ENCODE measurements at places on chromosomes 7 and 10.
A peak's percentile ranks its signal among the peaks of the same experiment; 100 is the strongest.

- no peak for DNase-seq
Observed at GRCh38 chr10:11825796-11826414, 2.7 kb downstream of the PROSER2 start.

GRCh38 chr10:20970044-20970443 is 72.9 kb upstream of the NEBL start:
- no peak for DNase-seq

GRCh38 chr7:43077285-43077684 is 35.2 kb upstream of the HECW1 start:
- no peak for DNase-seq

- no peak for DNase-seq
Observed at GRCh38 chr10:73969224-73969841, 28.6 kb upstream of the VCL start.

- DNase-seq = no peak
Observed at GRCh38 chr7:42972699-42973500, 40.7 kb downstream of the MRPL32 start.

DNA sequence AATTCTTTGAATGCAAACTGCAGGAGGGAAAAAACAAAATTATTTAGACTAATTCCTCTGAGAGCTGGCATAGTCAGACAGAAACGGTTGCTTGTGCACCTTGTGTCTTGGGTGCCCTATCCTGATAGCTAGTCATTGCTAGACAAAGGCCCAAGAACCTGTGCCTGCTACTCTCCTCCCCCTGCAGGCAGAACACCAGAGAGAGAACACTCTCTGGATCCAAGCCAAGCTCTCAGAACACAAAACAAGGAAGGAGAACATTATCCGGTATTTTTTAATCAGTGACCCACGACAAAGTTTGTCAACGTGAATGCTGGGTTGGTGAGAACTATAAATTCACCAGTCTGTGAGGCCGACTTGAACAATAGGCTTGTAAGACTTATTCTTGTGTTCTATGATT is 18.8 kb upstream of the PPP1R9A start:
- peak; percentile 70 for DNase-seq

DNA sequence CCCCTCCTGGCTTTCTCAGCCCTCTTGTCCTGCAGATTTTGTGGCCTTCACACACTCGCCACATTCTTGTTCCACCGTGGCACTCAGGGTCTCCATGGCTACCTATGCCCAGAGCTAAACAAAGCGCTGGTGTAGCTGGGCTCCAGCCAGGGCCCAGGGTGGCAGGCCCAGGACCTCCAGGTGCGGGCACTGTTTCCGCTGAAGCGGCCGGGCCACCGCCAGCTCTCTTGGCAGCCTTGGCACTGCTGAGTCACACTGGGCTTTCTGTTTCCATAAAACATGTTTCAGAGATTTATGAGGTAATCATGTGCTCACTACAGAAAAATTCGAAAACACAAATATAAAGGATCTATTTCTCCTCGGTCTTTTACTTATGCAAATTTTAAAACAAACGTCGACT is 51.3 kb downstream of the AOC1 start:
- peak; percentile 87 for DNase-seq

DNA sequence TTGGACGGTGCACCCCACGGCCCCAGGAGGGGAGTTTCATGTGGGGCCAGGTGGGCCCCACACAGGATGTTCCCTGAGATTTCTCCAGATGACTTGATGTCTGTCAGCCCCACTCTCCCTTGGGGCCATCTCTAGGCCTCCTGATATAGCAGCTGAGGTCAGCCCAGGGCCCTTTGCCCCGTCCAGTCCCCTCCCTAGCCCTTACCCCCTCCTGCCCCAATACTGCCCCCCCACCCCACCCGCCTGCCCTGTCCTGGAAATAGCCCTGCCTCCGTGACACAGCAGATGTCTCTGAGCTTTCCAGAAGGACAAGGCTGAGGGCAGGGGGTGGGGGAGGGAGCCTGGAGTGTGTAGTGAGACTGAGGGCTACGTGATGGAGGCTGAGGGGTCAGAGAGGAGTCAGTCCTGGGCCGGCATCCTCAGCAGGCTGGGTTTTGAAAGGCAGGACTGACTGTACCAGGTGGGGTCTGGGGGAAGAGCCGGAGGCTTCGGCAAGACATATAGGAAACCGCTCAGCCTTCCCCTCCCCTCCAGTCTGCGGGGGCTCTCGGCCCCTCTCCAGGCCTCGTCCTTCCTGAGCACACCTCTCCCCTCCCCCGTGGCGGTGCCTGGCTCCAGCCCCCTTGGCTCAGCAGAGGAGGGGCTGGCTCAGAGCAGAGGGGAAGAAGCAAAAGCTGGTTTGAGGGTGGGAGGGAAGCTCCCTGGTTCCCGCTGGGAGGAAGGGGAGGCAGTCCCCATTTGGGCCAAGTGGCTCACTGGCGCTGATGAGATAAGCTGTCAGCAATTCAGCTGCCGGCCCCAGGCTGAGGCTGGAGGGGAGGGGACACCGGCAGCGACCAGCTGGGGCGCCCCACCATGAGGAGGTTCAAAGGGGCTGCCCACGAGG is 2.0 kb downstream of the FLNC start:
- DNase-seq = no peak

DNA sequence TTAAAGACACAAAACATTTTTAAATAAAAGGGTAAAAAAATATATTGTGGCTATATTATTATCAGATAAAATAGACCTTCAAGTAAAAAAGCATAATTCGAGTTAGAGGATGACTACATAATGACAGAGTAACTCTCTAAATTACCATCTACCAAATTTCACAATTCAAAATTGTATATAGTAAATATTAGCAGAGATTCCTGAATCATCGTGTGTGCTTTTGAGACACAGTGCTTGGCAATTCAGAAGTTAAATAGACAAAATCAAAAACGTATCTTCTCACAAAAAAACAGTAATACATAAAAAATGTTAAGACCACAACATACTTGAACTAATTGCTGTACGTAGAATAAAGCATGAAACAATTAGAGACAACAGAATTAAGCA is 110.4 kb downstream of the AHR start:
- DNase-seq = no peak

DNA sequence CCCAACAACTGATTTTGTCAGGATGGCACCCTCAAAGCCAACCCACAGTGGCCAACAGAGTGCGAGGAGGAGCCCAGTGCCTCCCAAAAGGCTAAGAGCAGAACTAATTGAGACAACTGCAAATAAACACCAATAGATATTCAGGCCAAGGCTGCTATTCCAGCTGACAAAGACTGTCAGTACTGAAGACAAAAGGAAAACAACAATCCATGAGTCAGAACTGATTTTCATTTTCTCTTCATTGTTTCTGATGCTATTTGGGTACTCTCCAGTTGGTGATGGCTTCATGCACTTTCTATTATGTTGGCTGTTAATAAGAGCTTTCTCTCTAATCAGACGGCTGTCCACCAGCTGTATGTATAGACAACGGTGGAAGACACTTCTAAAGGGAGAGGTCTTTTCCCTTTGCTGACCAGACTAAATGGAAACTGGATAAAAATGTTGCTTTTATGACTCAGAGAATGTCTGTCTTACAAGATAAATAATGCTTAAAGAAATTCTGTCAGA is 515.9 kb downstream of the PARD3 start:
- DNase-seq = no peak

DNA sequence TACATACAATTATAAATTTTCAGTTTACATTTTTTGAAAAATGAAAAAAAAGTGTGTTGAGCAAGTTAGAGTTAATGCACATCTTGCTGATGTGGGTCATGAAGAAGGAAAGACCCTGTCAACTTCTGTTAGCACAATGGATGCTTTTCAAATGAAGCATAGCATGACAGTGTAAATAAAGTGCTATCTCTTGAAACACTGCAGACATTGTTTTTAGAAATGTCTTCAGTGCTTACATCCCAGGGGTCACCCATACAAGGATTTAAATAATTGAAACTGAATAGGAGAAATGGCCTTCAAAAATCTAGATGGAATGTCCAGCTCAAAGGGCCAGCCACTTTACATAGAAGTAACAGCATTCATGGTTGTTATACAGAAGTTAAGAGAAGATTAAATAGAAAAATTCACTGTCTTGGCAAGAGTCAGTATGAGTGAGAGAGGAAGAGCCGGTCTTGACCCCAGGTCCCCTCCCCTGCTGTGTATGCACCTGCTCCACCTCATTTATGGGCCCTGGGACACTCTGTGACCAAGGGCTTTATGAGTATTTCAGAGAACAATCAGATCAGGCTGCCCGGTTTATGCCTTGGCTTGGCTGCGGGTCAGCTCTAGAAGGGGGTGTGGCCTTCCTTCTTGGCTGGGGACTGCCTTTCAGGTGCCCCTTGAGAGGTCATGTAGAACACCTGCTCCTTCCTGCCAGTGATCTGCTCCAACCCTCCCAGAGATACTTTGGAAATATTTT is 237.7 kb upstream of the TMEM72 start:
- DNase-seq = peak; percentile 61

DNA sequence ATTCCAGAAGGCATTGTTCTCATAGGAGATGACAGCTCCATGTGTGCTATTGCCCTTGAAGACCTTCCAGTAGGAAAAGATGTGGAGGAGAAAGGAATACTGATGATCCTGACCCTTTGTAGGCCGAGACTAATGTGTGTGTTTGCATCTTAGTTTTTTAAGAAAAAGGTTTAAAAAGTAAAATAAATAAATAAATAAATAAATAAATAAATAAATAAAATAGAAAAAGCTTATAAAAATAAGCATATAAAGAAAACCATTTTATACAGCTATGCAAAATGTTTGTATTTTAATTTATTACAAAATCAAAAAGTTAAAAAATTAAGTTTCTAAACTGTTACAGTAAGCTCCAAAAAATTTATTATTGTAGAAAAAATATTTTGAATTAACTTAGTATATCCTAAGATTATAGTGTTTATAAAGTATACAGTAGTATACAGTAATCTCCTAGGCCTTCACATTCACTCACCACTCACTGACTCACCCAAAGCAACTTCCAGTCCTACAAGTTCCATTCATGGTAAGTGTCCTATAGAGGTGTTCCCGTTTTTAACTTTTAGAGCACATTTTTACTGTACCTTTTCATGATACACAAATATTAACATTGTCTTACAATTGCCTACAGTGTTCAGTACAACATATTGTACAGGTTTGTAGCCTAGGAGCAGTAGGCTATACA is 435.2 kb upstream of the SEMA3A start:
- DNase-seq = no peak

DNA sequence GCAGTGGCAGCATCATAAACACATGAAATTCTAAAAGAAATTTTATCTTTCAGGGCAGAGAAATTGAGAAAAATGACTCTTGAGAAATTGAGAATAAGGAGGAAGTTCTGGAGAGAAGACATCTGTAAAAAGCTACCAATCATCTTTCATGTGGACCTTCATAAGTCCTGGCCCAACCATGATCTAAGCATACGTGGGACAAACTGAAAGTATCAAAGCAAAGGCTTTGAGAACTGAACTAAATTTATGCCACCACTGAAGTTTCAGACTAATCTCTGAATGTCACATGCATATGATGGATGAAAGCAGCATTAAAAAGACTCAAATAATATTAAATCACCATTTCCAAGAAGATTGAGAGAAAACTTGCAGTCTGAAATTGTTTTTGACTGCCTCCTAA is 1502.8 kb upstream of the LRRTM3 start:
- no peak for DNase-seq

- peak; percentile 71 for DNase-seq
Observed at GRCh38 chr7:131284702-131285419, 42.8 kb upstream of the MKLN1 start.

- DNase-seq = no peak
Observed at GRCh38 chr7:47600199-47601118, 18.5 kb upstream of the TNS3 start.

DNA sequence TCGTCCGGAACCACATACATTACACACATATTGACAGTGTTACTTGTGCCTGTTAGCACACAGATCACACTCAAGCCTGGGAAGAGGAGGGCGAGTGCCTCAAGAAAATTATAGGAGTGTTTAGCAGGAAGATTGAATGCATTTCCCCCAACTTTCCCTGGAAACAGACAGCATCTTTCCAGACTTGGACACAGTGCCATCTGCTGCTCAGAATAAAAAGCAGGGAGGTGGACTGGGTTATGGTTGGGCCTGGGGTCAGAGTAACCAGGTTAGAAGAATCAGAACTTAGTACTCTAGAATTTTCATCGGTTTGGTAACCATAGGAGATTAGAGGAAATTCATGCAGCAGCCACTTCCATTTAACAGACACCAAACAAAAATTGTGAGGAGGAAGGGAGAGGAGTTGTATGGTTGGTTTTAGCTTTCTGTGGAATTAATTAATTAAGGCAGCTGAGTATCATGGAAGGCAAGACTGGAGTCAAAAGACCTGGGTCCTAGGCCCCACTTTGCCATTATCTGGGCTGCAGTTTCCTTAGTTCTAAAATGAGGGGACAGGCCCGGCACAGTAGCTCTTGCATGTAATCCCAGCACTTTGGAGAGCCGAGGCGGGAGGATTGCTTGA is 43.4 kb upstream of the OPTN start:
- DNase-seq = no peak

- DNase-seq = no peak
Observed at GRCh38 chr7:46173476-46174195, 252.6 kb upstream of the IGFBP3 start.

DNA sequence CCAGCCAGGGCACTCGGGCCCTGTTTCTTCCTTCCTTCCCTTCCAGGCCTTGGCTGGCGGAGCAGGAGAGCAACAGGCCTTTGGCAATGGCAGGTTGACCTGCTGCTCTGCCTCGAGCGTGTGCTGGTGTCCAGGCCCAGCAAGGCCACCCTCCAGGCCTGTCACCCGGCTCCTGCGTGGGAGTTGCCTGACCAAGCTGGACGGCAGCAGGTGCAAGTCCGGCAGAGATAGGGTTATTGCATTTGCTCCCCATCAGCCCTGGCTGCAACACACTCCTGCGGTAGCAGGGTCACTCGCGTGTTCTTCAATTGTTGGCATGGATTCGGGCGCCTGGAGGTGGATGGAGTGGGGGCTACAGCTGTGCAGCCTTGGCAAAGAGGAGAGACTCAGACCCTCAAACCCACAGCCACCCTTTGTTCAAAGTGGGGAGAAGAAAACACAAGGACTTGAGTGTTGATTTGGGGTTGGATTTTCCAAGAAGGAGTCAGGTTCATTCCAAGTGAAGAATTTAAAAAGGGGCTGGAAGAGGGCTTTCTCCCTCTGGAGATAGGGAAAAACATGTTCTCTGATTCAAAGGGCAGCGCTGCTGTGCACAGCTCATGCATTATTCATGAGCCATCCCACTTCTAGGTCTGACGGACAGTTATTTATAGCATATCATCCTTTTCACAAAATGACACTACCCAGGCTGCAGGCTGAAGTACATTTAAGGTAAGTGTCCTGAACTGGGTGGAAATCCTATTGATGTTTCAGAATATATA is 64.2 kb upstream of the PITRM1 start:
- DNase-seq = no peak

- no peak for DNase-seq
Observed at GRCh38 chr7:93913197-93913596, 6.8 kb downstream of the GNGT1 start.

DNA sequence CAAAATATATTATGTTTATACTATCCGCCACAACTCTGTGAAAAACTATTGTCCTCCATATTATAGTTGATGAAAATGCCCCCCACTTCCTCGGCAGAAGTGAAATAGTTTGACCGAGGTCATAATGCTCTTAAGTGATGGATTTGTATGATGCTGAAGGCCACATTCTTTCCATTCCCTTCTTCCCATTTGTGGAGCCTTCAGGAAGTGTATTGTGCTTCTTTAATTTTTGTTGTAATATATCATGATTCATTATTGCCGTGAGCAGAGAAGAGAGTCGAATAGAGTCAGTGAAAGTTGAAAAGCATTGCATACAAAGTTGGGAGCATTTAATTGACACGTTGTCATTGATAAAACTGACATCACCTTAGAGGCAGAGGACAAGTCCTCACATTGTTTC is 460.3 kb downstream of the SUGCT start:
- DNase-seq = no peak

- DNase-seq = no peak
Observed at GRCh38 chr7:93053949-93054943, 63.5 kb downstream of the SAMD9 start.
